Activated naive CD4-positive, alpha-beta T cell treated with anti-CD3 and anti-CD28 coated beads, Interleukin-2, amount 50 U/mL, for 16 hours (primary cell): ENCODE measurements at places on chromosomes 5 and 9.
A peak's percentile ranks its signal among the peaks of the same experiment; 100 is the strongest.

GRCh38 chr5:112419164-112419985 lies at the start of gene EPB41L4A:
Gene EPB41L4A, minus strand, starts transcription at chr5:112419277. Its CDS starts 238 bp downstream, at chr5:112419039.
- no peak for DNase-seq

DNA sequence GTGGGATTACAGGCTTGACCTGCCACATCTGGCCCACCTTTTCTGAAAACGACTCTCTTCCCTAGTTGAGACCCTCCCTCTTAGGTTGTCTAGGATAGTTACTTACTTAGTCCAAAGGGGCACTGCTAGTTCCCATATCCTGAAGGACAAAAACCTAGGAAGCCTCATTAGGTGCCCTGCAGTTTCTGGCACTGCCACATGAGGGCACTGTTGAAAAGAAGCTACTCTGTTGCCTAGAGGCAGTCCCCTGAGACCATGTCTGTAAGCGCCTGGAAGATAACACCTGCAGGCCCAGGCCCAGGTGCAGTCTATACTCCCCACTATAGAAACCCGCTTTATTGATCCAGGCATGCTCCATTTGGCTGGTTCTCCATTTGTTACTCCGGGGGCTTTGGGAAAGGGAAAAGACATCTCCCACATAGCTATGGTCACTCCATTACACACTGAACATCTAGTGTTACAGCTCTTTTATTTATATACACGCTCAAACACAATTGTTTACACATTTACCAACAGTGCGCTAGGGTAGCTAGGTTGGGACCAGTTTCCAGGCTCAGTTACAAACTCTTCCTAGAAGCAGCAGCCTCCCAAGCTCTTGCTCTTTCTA lies 73.4 kb upstream of the PPARGC1B start:
- DNase-seq, result no peak

- no peak for DNase-seq
These were observed 382.4 kb downstream of the TMEM167A start for GRCh38 chr5:82694711-82695285.

- no peak for DNase-seq
These were observed 224.8 kb upstream of the TBC1D2 start for GRCh38 chr9:98479967-98480847.

DNA sequence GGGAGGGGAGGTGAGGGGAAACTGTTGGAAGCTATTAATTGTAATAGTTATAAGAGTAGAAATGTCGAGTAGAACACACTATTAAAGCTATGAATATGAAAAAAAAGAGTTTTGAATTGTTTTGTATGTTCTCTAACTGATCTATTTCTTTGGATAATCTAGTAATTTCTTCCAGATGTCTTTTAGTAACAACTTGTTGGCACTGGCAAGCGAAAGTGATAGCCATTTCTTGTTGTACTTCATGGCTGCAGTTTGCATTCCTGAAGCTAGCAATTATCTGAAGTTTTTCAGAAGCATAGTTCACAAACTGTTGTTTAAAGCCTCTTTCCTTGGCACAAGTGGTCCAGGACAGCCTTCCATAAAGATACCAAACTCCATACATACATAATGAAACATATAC lies 49.4 kb upstream of the SPATA31C2 start:
- no peak for DNase-seq

DNA sequence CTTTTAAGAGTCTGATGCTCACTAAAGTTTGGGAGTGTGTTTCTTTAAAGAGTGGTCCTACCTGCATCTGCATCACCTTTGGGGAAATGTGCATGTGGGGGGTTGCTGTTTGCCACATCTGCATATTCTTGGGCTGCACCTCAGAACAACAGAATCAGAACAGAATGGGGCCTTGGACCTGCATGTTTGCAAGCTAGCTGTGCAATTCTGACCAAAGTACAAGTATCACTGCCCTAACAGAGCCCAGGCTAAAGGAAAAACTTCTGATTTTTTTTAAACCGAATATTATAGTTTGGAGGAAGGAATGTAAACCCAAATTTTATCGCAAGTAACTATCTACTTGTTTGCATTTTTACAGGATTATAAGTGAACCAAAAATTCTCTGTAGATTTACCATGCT lies 34.2 kb upstream of the PRLR start:
- no peak for DNase-seq

DNA sequence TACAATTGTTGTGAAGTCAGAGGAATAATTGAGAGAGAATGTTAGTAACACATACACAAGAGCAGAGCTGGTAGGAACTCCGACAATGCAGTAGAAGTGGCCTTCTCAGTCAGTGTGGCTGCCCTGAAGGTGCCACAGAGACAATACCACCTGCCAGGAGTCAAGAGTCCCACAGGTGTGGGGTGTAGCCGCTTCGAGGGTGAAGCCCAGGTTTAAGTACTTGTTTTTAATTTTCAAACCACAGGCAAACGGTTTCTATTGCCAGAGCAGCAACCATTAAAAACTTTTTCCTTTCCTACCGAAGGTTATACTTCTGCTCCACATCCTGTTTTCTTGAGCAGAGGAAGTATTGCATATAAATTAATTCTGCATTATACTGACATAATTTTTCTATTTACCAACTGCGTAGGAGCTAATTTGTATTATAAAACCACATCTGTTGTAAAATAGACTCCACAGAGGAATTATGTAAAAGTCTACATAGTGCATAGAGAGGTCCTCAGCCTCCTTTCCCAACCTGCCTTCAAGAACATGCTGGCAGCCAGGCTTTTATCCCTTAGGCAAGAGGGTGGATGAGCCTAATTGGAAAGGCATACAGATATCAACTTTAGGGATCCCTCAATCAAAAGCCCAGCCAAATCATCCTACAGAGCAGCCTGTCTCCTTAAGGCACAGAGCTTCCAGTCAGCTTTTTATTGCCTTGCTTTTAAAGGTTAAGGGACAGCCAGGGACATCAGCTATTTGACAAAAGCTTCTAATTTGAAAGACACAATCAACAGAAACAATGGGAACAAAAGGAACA lies 12.9 kb upstream of the ACTBL2 start:
- no peak for DNase-seq

DNA sequence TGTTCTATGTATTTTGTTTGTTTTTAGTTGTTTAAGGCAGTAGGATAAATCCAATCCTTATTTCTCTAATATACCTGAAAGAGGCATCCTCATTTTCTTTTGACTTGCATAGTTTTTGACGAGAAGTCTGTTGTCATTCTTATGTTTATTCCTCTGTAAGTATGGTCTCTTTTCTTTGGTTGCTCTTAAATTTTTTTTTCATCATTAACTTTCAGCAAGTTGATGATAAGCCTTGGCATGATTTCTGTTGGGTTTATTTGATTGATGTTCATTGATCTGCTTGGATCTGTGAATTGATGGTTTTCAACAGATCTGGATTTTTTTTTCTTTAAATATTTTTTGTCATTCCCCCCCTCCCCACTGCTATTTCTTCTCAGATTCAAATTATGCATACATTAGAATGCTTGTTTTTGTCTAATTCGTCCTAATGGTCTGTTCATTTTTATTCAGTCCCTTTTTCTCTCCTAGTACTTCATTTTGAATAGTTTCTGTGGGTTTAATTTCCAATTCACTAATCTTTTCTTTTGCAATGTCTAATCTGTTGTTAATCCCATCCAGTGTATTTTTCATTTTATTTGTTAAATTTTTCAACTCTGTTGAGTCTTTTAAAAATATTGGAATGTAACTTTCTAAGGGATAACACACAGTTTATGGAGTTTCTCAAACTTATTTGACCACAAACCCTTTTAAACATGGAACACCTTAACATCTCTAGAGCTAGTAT lies 495.9 kb downstream of the CSNK1G3 start:
- DNase-seq, result no peak

DNA sequence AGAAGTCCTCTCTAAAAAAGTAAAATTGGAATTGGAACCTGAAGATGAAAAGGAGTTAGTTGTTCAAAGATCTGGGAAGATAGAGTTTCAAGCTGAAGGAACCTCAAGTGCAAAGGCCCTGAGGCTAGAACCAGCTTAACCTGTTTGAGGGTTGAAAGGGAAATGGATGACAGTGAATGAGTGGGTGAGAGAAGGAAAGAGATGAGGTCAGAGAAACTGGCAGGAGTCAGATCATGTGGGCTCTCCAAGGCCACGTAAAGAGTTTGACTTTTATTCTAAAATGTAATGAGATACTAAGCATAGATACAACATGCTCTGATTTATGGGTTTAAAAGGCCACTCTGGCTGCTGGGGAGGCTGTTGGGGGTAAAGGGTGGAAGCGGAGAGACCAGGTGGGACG lies 2.5 kb upstream of the RAD23B start:
- no peak for DNase-seq

- no peak for DNase-seq
These were observed 189.3 kb downstream of the PAPPA start for GRCh38 chr9:116342941-116343340.

DNA sequence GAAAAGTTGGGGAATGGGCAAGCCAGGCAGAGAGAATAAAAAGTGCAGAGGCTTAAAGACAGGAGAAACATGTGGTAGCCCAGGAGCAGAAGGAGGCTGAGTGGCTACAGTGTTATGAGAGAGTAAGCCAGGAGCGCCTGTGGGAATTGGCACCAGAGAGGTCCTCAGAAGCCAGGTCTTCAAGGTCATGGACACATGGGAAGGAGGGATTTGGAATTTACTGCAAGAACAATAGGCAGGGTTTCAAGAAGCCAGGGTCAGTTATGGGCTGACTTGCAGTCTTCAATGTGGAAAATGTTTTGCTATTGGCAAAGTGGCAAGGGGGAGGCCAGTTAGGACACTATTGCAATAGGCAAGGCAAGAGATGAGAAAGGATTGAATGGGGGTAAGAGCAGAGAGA lies 29.3 kb downstream of the ERAP1 start:
- DNase-seq, result no peak

DNA sequence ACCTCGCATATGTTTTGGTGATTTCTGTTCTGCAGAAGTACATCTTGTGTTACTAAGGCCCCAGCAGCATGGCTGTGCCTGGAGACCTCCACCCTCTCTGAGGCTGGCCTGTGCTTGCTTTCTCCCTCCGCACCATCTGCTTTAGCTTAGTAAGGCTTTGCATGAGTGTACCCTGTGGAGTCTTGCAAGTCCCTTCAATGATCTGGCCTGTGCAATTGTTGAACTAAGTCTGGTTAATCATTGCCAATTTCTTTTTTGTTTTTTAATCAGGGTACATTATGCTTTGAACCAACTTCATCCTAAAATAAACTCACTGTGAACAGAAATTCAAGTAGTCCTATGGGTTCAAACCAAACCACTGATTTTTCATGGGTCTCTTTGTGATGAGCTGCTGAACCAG lies 32.3 kb downstream of the ACOT12 start:
- no peak for DNase-seq

DNA sequence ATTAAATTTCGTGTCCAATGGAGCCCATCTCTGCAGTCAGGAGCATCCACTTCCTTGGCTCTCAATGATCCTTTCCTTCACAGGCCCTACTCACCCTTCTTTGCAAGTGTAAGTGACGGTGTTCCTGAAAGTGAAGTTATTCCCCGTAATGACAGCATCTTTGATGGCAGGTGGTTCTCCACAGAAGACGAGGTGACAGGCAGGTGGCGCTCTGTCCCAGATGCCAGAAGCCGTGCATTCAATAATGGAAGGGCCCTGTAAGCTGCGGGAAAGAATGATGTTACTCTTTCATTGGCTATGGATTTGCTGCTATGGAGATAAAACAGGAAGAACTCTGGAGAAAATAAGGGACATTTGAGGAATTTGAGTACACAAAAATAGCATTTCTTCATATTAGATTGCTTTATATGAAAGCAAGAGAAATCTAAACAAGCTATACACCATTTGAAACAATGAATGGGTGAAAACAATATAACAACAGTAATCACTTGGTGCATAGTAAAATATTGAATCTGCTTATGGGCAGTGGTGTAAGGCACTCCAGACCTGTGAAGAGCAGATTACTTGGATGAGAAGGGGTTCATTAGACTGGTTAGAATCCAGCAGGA lies 89.9 kb upstream of the TXNDC8 start:
- DNase-seq, result no peak

- DNase-seq, result no peak
These were observed 226.5 kb downstream of the HSPA4 start for GRCh38 chr5:133278317-133278716.

- no peak for DNase-seq
These were observed 44.9 kb upstream of the MYO10 start for GRCh38 chr5:16980983-16981382.

- peak; percentile 23 for DNase-seq
These were observed 293.5 kb downstream of the HINT1 start for GRCh38 chr5:130871346-130872086.

DNA sequence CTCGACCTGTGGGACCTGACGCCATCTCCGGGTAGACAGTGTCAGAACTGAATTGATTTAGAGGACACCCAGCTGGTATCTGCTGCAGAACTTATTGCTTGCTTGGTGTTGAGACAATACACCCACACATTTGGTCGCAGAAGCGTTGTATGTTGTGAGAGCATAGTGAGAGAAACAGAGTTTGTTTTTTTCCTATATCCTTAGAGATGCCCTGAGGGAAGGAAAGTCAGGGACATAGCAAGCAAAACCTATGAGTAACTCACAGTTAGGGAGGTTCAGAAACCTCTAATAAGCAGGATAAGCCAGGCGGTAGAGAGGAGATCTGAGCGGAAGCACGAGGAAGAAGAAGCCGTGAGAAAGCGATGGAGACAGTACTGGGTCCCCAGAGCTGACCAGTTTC lies 59.8 kb downstream of the PTCD2 start:
- DNase-seq, result no peak

DNA sequence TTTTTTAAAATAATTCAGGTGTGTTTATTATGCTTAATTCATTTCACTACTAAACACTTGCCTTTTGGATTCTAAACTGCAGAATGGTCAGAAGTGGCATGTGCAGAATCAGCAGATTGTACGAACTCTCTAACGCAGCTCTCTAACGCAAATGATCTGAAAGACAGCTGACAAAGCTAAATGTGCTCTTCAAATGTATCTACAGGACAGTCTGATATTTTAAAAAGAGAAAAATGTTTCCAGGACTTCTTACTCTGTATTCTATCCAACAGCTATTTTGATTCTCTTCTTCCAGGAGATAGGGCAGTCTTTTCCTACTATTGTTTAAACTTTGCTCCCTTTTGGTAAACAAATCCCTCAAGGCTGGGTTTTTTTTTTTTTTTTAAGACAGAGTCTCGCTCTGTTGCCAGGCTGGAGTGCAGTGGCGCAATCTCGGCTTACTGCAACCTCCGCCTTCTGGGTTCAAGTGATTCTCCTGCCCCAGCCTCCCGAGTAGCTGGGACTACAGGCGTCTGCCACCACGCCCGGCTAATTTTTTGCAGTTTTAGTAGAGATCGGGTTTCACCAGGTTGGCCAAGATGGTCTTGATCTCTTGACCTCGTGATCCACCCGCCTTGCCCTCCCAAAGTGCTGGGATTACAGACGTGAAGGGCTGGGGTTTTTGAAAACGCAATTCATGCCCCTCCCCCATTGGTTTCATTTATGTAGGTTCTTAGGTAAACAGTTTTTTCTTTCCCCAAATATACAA lies 1.2 kb downstream of the NMRK1 start:
- DNase-seq, result no peak

DNA sequence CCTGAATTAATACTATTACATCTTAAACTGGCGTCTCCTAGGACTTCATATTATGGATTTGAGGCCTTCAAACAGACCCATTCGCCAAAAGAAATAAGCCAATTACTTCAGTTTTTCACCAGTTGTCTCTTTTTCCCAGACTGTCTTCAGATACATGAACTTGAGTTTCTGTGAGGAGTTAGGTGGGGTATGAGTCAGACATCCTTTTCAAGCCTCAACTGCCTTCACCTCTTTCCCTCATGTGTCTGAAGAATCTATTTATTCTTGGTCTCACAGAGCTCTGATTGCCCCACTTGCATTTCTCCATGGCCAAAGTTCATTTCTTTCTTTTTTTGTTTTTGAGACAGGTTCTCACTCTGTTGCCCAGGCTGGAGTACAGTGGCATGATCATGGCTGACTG lies 12.5 kb downstream of the WNT8A start:
- no peak for DNase-seq
